ENCODE measurements at places on chromosomes 11 and 22.

- peak; percentile 83 for DNase-seq
Observed at GRCh38 chr22:27990879-27991278, 71.8 kb upstream of the PITPNB start.

DNA sequence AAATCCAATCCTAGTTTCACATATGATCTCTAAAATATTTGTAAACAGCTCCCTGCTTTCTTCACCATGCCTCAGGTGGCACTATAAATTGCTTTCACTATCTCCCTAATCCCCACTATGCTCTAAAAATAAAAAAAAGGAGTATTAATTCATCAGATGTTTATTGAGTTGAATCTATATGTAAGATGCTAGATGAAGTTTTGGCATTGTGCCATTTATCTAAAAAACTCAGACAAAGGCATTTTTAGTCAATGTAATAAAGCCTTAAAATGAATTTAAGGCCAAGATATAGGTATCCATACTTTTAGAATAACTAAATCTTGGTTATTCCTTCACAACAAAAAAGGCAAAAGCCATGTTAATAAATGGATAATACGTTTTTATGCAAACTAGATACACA lies 373.9 kb downstream of the ETS1 start:
- DNase-seq = no peak

GRCh38 chr22:19886605-19887255 lies 32.1 kb upstream of the GNB1L start:
- DNase-seq = peak; percentile 3

- no peak for DNase-seq
Observed at GRCh38 chr22:24443668-24444067, 16.3 kb downstream of the ADORA2A start.

DNA sequence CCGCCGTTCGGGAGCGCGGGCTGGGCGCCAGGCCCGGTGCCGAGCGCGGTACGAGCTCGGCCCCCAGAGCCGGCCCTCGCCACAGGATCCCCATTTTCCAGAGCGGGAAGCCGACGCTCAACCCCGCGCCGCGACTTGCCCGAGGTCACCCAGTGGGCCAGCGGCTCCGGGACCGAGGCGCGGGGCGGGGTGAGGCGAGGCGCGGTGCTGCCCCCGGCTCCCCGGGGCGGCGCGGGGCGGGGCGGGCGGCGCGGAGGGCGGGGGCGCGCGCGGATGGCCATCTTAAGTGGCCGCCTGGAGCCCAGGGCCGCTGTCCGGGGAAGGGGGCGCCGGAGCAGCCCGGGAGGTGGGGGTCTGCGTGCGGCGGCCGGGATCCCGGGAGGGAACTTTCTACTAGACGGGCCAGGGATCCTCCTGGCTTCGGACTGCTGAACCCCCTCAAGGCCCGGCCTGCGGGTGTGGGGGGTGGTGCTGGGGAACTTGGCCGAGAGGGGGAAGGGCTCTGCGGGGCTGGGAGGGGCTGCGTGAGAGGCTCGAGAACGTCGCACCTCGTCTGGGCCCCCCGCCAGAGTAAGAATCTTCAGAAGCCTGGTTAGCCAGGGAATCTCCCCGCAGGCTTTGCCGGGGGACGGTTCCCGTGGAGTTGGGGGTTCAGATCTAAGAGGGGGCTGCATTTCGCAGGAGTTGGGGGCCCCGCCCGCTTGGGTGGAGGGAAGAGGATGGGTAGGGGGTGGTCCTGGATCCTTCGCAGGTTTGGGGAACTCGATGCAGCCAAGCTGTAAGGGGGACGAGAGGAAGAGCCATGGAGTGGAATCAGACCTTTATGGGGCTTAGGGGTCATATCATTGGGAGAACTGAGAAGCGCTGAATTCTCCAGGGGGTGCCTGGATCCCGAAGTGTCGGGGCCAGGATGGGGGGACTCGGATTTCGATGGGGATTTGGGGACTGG lies 678 bp upstream of the INPPL1 start:
- peak; percentile 74 for DNase-seq

- DNase-seq = peak; percentile 72
Observed at GRCh38 chr11:6586434-6587359, 16.7 kb downstream of the RRP8 start.

DNA sequence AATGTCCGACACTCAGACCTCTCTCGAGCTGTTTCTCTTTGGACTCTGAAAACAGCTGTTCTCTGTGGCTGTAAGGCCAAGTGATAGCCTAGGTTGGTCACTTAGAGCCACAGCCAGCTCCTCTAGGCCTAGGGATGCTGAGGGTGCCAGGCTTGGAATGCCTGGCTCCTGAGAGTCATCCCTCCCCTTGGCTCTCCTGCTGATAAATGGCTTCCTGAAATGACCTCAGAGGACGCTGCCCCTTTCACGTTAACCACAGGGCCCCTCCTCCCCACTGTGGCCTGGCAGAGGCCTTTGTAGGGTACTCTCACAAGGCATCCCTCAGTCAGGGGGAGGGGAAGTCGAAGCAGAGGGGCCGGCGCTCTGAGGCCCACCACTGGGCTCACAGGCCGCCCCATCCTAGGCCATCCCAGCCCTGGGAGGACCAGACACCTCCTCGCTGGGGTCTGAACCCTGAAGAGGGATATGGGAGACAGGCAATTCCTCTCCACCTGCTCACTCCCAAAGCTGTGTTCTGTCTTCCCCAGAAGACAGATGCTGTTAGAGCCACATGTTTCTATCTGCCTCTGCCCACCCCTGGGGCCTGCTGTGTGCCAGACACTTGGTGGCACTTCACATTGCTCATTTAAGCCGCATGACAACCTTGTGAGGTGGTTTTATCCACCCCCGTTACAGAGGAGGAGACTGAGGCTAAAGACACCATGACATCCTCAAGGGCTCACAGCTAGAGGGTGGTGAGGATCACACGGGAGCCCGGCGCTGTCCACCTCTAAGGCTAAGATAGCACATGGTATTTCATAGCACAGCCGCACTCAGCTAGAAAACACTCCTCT lies 50.9 kb downstream of the ARFGAP3 start:
- no peak for DNase-seq

DNA sequence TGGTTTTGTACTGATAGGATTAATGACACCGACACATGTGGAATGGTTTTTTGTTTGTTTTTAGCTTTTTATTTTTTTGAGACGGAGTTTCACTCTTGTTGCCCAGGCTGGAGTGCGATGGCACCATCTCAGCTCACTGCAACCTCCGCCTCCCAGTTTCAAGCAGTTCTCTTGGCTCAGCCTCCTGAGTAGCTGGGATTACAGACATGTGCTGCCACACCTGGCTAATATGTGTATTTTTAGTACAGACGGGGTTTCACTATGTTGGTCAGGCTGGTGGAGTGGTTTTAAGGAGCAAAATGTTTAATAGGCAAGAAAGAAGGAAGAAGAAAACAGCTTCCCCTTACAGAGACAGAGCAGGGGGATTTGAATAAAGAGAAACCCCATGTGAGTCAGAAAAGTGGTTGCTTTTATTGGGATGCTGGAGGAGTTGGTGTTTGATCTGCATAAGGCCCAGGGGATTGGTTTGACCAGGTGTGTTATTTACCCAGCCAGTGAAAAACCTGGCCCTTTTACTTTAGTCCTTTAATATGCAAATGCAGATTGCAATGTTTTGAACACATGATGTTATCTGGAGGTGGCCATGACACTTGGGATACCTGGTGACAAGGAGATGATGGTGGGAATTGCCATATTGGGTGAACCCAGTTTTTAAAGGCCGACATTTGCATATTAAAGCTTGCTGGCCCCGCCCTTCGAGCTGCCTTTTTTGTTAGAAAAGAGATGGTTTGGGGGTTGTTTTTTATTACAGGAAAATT lies 24.3 kb downstream of the SUSD2 start:
- no peak for DNase-seq

DNA sequence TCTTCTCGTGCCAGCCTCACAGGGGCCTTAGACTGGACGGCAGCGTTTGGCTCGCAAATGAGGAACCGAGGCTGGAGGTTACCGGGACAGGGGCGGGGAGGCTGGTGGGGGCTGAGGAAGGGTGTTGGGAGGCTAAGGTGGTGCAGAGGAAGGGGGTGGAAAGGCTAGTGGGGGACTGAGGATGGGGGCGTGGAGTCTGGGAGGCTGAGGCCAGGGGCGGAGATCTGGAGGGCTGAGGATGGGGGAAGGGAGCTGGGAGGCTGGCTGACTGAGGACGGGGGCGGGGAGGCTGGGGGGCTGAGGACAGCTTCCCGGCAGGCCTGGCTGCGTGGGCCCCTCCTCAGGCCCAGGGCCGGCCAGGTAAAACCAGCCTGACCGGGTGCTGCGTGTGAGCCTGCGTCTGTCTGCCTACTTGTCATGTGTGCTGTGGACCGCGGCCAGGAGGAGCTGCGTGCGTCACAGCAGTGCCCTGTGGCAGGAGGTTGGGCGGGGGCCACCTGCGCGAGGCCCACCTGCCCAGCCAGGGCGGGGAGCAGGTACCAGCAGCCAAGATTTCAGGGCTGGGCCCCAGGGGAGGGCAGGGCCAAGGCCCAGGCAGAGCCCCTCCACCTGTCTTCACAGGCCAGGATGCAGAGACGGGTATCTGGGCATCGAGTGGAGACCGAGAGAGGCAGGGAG lies 9.4 kb upstream of the PIM3 start:
- DNase-seq = no peak

DNA sequence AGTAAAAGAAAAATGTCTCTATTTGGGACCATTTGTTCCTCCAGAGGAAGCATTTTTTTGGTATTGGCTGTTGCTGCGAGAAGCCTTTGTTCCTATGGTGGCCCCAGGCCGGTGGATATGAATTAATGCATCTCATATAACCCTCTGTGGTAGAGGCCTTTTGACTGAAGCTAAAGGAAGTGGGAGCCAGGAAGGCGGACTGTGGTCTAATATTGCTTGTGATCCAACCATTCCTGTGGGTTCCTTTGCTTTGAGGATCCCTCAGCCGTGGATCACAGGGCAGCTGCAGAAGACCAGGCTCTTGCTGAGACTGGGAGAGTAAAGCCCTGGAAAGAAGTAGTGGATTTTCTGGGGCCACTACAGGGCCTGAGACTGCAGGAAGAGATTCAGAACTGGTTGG lies 68.3 kb upstream of the NAV2 start:
- no peak for DNase-seq

DNA sequence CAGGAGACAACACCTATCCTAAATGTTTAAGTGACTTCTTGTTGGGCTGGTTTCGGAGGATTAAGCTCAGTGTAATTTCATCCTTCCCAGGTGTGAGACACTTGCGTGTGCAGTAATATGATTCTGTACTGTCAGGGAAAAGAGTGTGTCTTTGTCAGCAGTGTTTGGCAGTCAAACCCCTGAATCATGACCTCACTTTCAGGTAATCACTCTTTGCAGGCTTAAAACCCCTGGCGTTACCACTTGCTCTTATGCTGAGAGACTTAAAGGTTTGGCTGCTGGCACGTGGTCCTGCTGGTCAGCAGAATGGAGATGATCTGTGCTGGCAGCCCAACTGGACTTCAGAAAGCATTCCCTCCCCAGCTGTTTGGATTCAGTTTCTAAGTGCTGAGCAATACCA lies 56.1 kb downstream of the APIP start:
- no peak for DNase-seq

GRCh38 chr22:46192210-46192993 lies 42.1 kb downstream of the PPARA start:
- no peak for DNase-seq

- peak; percentile 31 for DNase-seq
Observed at GRCh38 chr11:57641011-57641807, 8.5 kb downstream of the YPEL4 start.

DNA sequence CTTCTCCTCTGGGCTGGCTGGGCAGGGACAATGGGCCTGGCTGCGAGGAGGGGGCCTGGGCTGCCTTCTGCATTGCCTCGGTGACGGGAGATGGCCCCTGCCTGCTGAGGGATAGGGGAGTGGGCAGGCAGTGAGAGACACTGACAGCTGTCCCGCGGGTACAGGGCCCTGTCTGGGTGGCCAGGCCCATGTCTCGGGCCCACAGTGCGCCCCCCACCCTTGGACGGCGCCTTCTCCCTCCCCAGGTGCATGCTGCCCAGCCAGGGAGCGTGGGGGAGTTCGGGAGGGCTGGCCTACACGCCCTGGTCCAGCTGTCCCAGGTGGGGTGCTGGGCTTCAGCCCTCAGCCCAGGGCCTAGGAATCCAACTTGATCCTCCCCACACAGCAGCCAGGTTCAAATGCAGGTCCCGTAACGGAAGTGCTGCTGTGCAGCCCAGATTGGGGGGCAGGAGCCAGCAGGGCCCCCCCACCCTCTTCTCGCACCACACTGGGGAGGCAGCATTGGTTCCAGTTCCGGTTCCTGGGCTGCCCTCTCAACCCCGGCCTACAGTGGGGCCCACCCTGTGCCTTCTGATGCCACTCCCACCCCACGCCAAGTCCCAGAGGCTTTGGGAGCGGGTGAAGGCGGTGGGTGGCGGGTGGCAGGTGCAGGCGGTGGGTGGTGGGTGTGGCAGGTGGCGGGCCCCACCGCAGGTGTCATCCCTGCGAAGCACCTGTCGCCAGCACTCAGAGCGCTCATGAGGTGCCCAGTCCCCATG lies 7.3 kb upstream of the TSSC4 start:
- no peak for DNase-seq

GRCh38 chr22:35148381-35148780 lies 82.4 kb downstream of the ISX start:
- DNase-seq = no peak

DNA sequence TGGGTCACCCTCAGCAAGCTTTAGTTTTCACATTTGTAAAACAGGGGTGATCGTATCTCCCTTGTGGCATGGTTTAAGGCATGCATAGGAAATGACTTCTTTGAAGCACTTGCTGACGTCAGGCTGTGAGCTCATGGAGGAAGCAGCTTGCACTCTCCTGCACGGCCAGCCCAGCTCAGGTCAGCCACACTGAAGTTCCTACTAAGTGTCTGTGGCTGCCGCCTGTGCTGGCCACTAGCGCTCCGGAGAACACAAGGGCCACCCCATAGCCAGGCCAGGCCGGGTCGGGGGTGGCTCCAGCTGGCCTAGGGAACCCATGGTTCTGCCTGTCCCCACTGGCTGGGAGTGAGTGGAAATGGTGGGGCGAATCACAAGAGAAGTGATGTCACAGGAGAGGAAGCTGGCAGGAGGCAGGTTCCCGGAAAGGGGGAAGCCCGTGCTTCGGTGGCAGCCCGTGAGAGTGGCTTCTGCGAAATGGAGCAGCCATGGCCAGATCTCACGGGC lies 28.2 kb downstream of the KCTD17 start:
- DNase-seq = no peak

GRCh38 chr11:35682230-35683173 lies 19.9 kb downstream of the TRIM44 start:
- no peak for DNase-seq

DNA sequence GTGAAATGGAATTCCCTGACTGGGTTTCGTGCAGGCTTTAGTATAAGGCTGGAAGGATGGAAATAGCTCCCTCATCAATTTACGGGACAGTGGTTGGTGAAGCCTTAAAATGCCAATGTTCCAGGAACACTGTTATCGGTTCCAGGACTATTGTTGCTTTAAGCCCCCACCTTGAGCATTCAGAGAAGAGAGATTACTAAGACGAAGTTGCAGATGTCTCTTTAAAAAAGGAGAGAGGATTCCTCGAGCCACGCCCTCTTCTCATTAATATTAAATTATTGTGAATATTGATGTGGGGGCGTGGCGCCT lies 195 bp upstream of the CREB3L1 start:
- DNase-seq = no peak

- no peak for DNase-seq
Observed at GRCh38 chr22:21563912-21564311, 3.6 kb upstream of the UBE2L3 start.
